Urothelium cell line (cell line): ENCODE measurements at places on chromosomes 3 and 15.

- DNase-seq = no peak
Observed at GRCh38 chr3:194348354-194348753, 2.8 kb downstream of the CPN2 start.

GRCh38 chr3:33624756-33625155 is 93.3 kb downstream of the CLASP2 start:
- DNase-seq = no peak

DNA sequence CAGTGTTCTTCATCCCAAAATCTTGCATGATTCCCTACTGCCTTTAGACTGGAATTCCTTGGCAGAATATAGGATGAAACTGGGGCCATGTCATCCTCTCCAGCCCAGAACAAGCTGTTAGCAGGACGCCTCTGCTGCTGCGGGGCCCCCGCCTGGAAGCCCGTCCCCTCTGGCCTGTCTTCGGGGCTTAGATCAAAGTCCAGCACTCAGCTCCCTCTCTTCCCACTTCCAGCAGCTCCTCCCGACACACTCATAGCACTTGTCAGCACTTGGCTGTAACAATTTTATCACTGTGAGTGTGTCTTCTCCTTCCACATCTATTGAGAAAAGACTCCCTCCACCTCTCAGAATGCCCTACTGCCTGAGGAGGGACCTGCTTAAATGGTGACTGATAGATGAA is 112.0 kb upstream of the HACD2 start:
- DNase-seq = no peak

- no peak for DNase-seq
Observed at GRCh38 chr3:195394024-195394423, 48.8 kb downstream of the ACAP2 start.

DNA sequence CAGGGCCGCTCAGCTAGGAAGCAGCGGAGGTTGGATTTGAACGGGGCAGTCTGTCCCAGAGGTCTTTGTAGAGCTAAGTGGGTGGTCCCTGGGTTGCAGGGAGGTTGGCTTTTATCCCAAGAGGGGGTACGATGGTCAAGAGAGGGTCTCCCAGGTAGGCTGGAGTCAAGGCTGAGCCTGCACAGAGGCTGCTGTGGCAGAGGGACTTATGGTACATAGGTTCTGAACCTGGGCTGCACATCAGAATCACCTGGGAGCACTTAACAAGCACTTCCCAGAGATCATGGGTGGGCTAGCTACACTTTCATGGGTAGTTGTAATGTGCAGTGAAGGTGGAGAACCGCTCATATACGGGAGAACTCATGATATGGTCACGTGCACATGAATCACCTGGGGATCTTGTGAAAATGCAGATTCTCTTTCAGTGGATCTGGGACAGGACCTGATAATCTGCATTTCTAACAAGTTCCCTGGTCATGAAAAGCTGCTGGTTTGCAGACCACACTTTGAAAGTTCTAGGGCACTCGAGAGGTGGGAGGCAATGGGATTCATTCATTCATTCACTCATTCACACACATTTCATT is 2.9 kb upstream of the RASGRF1 start:
- DNase-seq = no peak

- no peak for DNase-seq
Observed at GRCh38 chr3:125161607-125162219, 50.8 kb downstream of the SLC12A8 start.

GRCh38 chr3:69926385-69926784 is 73.1 kb upstream of the SAMMSON start:
- no peak for DNase-seq

GRCh38 chr3:111737706-111738086 is 121.4 kb upstream of the PHLDB2 start:
- peak; percentile 70 for DNase-seq

DNA sequence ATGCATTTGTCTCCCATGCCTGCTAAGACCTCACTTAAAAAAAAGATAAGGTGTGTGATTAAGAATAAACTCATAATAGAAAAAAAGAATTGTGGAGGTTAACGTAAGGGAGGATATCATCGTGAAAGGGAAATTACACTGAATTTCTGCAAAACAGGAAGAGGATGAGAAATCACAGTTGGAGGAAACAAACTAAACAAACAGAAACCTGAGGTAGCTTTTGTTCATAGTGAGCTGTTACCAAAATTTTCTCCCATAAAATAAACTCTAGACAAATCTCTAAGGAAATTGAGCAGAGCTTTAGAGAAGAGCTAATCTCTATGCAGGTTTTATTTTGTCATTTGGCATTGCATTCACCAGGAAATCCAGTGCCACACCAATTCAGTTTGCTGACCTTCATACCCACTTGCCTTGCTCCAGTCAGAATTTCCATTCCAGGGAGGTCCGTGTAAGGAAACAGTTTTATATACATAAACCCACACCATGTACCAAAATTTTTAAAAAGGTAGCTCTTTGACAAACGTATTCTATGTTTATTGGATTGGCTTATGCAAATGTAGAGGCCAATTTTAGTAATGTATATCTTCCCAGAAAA is 231.2 kb downstream of the MBNL1 start:
- no peak for DNase-seq

GRCh38 chr3:102512734-102513504 is 78.1 kb downstream of the ZPLD1 start:
- DNase-seq = no peak

- DNase-seq = no peak
Observed at GRCh38 chr3:151863611-151864010, 9.8 kb upstream of the SUCNR1 start.

DNA sequence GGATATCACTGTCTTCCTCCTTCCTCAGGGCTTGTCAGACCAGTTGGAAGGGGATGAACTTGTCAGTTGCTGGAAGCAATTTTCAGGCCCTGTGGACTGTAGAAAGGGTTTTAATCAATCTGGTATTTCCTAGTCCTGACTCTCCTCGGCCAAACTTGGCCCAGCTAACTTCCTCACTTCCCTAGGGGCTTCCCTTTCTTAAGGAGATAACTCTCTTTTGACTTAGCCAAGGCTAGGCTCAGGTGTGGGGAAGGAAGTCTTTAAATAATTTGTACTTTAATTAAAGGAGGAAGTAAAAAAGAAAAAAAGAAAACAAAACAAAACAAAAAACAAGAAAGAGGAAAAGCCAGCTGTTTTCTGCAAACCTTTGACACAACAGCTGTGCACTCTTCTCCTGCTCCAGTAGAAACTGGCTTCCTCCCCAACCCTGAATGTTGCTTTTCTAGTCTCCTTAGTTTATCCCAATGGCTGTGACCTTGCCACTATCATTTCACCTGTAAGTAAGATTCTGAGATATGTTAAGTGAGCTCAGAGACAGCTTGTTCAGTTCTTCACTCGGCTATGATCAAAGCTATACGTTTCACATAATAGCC is 53.0 kb upstream of the ST3GAL6 start:
- no peak for DNase-seq

- no peak for DNase-seq
Observed at GRCh38 chr15:77549576-77550288, 83.0 kb downstream of the LINGO1 start.

DNA sequence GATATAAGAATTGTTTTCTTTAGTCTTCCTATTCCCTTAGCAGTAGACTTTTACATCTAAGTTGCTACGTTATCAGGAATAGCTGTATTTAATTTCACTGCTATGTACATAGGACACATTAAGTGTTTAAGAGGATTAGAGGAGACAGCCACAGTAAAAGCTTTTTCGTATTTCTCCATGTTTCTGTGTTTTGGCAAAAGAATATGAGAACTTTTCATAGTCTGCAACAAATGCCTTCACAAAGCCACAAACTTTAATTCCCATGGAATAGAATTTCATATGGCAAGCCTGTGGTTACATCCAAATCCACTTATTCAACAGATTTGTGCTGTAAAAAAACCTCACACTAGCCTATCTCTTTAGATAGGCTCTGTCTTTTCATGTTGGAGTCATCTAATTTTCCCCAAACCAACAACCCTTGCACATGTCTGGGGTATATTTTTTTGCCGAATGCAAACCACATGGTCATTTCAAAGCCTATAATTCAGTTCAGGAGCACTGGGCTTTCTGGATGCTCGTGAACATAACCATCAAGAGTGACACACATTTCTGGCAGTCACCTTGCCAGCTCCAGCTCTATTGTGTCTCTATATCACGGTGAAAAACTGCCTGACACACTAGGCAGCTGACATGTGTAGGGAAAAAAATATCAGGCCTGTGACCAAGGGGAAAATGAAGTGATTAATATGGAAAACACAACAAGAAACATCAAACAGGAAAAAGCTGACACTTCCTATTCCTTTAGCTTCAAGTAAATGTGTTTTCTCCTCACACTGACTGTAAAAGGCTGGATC is 19.2 kb downstream of the PLD1 start:
- no peak for DNase-seq

GRCh38 chr3:58993547-58993946 is 56.3 kb downstream of the CFAP20DC start:
- DNase-seq = no peak

- no peak for DNase-seq
Observed at GRCh38 chr3:30180310-30181177, 425.9 kb upstream of the TGFBR2 start.

- no peak for DNase-seq
Observed at GRCh38 chr15:77486542-77487468, 66.1 kb downstream of the HMG20A start.

DNA sequence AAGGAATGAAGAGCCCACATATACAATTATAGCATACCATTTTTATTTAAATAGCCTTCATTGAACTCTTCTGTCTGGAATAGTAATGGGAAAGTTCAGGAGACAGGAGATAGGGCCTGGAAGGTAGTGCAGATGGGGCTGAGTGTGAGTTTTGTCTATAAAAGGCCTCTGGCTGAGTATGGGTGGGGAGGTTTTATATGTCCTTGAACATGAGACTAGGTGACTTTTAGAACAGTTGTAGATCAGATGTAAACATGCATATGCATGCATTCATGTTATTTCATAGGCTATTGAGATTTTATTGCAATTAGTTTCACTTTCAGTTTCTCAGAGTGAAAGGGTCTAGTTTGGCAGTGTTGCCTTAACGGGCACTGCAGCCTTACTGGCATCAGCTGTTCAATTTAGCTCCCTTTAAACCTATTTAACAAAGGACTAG is 27.1 kb downstream of the CGGBP1 start:
- peak; percentile 54 for DNase-seq

DNA sequence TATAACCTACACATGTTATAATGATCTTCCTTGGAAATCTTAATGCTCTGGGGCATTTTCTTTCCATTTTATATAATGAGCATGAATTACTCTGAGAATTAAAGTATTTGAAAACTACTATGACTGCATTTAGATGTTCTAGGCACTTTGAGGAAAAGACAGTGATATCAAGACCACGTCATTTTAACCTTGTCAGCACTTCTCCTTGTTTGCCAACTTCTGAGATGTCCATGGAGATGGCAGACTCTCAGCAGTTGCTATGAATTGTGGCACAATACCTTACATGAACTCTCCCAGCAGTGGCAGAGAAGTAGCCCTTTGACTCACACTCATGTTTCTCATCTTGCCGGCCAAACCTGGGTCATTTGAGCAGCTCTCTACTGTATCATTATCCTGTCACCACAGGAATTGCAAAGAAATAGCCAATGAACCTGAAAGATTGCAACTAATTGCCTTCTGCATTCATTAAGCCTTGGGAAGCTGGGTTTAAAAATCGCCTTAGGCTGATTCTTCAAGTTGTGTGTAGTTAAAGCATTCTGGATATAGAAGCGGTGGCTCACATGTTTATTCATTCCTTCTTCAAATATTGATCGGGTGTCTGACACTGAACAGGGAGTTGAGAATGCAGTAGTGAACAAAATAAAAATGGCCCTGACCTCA is 272.2 kb upstream of the CFAP20DC start:
- no peak for DNase-seq

DNA sequence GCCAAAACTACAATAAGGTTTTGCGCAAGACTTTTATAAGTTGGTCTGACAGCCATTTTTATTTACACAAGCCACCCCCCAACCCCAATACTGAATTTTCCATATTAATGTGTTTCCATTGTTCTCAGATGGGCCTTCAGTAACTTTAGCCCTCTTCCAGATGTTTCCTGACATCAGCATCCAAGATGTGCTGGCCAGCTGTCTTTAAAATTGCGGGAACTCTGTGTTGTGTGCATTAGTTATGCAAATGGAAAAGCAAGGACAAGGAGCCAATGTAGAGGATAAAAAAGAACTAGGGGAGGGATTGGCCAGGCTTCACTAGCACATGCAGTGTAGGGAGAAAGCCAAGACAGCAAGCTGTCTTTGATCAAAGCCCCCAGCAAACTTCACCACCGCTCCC is 45.4 kb downstream of the COMMD2 start:
- DNase-seq = no peak

DNA sequence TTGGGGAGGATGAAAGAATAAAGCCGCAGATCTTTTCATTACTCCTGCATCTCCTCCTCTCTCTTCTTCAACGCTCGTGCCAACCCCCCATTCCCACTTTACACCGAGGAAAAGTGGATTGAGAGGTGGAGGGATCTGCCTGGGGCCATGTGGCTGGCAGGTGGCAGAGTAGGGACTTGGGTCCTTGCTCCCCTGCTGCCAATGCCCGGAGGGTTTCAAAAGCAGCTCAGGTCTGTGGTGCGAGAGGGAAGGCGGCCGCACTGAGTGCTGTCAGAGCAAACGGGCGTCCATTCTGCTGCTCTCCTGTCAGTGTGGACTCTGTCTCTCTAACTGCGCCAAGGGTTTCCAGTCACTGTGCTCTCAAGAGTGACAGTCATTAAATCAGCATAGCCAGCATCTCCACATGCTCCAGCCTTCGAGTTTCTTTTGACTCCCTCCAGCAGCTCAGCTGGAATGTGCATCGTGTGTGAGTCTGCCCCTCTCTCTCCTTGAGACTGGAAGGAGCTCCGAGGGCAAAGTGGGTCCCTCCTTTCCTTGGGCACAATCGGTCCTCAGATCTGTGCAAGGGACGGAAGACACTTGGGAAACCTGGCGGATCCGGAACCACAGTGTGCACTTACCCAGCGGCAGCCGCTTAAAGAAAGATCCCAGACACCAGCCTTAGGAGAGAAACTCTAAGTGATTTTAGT is 68.6 kb downstream of the VGLL4 start:
- no peak for DNase-seq

DNA sequence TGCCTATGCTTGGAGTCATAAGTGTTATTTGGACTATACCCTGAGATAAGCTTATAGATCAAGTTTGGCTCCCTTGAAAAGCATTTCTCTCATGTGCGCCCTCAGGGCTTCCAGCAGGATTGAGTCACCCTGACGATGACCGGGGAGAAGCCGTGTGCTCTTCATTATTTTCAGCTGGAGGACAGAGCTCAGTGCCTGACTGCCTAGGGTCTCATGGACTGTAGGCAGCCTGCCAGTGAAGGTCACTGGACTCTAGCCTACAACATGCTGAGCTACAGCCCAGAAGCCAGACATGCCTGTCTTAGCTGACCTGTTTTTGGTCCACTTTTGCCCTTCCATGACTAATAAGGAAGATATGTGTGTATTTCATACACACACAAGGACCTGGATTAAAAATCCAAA is 31.6 kb upstream of the NUDT16 start:
- no peak for DNase-seq

- peak; percentile 84 for DNase-seq
Observed at GRCh38 chr3:184380185-184380626, 352 bp downstream of the CHRD start.

DNA sequence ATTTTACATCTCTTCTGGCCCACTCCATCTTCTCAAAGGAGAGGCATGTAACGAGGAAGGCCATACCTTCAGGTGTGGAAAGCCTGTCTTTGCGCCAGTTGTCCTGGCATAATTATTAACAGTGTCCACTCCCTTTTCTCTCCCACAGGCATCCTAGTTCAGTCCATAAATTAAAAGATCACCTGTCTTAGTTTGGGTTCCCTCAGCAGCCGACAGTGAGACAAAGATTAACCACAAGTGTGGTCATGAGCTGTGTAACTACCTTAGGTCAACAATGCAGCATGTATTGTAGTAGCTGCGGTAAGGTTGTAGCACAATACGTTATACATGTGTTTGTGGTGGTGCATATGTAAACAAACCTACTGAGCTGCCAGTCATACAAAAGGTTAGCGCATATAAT is 103.3 kb upstream of the GALNT15 start:
- DNase-seq = peak; percentile 55
